ENCODE measurements at places on chromosomes 3 and 15.
A peak's percentile ranks its signal among the peaks of the same experiment; 100 is the strongest.

DNA sequence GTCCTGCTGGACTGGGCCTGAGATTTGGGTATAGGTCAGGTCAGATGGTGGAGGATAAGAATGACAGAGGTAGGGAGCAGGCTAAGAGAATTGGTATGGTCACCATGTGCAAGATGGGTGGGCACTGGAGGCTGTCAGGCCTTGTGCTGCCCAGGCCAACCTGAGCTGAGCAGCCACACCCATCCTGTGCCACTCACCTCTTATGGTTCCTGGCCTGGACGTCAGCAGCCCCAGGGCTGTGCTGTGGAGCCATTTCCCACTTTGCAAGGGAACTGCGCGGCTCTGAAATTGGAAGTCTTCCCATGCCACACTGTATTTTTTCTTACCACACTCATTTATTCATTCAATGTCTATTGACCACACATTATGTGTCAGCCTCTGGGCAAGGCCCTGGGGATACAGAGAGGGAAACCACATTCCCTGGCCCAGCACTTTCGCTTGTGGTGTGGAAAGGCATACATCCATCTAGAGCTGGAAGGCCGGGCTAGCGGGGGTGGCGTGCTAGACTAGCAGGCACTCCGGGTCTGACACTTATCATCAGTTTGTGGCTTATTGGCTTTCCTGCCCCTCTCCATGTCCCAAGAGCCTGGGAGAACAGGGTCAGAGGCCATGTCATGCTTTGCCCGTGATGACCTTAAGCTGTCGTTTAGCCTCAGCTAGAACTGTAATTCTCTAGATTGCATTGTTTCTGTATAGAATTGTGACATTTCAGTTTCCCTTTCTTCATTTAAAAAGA lies 51.1 kb upstream of the POLG start:
- no peak for DNase-seq

GRCh38 chr3:104805508-104805907 lies 561.2 kb upstream of the ALCAM start:
- no peak for DNase-seq

- no peak for DNase-seq
Measured at GRCh38 chr3:57958642-57959422, 49.4 kb upstream of the FLNB start.

DNA sequence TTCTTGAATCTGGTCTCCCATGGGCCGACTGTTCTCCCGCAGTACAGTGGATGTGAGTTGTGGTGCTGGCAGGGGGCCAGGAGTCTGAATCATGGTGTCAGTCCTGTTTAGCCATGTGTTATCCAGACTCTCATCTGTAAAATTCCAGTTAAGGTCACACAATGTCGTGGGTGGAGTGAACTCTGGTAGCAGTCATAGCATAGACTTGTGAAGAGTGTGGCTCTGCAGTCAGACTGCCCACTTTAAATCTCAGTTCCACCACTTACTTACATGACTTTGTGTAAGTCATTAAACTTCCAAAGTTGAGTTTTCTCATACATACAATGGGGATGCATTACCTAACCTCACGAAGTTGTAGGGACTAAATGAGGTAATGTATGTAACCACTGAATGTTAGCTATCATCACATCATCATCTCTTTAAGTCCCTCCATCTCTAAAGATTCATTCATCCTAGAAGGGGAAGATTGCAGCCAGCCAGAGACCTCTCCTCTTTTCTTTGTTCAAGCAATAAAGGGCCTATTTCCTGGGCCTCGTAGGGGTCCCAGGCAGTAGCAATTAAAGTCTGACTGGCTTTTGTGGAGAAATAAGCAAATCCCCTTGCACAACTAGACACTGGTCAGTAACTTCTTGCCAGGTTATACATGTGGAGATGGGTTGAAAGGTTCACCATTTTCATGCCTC lies 93.9 kb downstream of the PCCB start:
- DNase-seq: peak; percentile 94

GRCh38 chr3:59286791-59287531 lies 237.1 kb upstream of the CFAP20DC start:
- peak; percentile 14 for DNase-seq

DNA sequence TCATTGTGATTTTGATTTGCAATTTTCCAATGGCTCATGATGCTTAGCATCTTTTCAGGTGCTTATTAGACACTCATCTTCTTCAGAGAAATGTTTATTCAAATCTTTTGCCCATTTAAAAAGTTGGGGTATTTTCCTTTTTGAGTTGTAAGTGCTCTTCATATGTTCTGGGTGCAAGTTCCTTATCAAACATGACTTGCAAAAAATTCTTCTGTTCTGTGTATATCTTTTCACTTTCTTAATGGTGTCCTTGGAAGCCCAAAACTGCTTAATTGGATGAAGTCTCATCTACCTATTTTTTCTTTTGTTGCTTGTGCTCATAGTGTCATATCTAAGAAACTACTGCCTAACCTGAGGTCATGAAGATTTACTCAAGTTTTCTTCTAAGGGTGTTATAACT lies 332.8 kb downstream of the PLCL2 start:
- no peak for DNase-seq

DNA sequence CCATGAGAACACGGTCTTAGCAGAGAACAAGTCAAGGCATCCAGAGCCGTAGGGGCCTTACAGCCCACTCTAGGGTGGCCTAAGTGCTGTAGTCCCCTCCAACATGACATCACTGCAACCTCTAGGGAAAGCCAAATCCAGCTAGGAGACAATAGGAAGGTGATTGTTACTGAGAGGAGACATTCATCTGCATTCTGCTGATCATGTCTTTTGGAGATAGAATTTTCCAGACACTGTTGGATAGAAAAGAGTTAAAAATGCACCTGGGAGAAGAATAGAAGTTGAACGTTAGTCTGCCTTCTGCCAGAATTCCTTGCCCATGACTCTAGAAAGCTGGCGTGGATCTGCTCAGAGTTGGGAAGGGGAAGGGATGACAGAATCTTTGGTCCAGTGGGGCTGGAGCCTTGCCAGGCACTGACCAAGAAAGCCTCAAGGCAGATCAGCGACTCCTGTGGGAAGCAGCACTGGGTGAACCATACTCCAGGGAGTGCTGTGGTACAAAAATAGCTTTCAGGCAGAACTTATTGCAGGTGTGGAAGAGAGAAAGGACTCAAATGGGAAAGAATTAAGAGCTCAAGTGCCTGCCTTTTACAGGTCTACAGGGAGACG lies 44.8 kb upstream of the RAF1 start:
- DNase-seq: peak; percentile 85

- peak; percentile 75 for DNase-seq
Measured at GRCh38 chr3:39260957-39261356, 18.9 kb downstream of the CX3CR1 start.

- no peak for DNase-seq
Measured at GRCh38 chr3:39013289-39013688, 38.5 kb downstream of the SCN11A start.

DNA sequence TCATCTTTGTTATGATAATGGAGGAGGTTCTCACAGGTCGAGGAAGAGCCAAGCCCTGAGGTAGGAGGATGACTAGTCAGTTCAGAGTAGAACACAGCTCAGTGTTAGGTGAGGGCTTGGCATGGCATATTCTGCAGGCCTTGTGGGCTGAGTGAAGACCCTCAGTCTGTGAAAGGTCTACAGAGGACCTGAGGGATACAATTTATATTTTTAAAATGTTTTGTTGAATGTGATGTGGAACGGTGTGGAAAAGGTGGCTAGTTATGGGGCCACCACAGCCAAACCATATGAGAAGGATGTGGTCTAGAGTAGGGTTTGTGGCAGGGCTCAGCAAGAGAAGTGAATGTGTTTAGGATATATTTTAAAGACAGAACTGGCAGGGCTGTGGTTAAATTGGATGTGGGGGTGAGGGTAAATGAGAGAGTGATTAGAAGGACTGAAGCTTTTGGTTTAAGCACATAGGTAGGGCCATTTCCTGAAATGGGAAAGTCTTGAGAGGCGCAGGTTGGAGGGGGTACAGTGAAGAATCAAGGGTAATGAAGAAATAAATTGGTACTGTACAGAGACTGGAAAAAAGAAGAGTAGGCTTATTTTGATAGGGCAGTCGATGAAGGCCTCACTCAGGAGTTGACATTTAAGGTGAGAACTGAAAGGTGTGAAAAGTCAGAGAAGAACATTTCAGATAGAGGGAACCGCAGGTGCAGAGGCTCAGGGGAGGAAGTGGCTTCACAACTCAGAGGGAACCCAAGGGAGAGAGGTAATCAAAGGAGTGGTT lies 60.5 kb downstream of the SPTSSB start:
- no peak for DNase-seq

- DNase-seq: no peak
Measured at GRCh38 chr3:46284981-46285683, 42.9 kb downstream of the CCR3 start.

DNA sequence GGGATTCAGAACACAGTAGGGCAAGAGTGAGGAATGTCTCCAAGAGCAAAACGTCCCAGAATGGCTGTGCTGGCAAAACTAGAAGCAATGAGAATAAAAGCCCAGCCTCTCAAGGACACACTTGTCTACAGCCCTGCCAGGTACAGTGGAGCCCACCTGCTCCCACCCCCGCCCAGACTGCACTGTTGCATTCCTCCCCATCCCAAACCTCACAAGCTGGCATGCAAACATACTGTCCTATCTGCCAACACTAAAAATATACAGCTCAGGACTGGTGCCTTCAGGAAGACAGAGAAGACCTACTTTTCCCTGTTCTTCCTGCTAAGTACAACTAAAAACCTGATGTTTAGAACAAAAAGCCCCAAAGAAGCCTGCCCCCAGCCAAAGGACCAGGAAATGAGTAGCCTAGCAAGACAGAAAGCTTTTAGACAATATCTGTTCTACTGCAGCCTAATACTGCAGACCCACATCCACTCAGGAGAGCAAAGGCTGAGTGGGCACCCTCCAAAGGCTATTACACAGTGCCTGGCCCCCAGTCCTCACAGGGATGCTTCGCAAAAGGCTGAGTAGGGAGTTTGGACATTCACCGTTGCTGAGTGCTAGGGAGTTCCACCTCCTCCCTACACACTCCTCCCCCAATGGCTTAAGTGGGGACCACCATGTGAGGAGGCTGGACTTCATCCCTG lies 13.5 kb downstream of the OCA2 start:
- DNase-seq: no peak

- DNase-seq: no peak
Measured at GRCh38 chr15:29613951-29614382, 208.3 kb downstream of the TJP1 start.

- DNase-seq: no peak
Measured at GRCh38 chr15:29864501-29864900, 42.2 kb upstream of the TJP1 start.

DNA sequence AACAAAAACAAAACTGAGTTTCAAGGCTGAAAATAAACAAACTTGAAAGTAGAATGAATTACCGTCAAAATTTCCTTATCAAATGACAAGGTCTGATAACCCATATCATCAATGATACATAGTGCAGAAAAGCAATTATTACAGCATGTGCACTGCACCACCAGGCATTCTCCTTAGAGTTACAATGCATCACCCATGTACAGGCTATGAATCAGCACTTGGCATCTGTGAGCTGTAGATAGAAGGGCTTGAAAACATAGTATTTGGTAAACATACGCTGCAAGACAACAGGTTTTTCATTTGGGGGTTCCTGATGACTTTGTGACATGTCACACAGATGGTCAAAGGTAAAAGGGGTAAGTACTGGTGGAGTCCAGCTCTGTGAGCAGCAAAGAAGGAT lies 265.1 kb downstream of the CTNNB1 start:
- peak; percentile 31 for DNase-seq

DNA sequence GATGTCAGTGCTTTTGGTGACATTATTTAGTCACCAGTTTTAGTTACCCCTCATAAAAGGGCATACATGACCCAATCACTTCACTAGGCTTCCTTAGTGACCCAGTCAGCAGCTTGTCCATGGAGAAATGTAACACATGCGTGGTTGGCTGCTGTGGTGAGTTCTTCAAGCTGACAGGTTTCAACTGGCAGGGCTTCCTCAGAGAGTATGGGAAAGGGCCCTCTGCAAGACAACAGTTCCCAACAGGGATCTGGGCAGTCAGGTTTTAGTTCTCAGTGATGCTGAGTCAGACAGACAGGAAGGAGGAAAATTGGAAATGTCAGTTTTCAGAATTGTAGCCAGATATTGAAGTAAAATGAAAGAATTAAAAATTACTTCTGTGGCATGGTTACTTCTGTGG lies 282.5 kb downstream of the TBL1XR1 start:
- DNase-seq: no peak

GRCh38 chr15:69602921-69603320 lies 150.3 kb downstream of the RPLP1 start:
- DNase-seq: no peak

DNA sequence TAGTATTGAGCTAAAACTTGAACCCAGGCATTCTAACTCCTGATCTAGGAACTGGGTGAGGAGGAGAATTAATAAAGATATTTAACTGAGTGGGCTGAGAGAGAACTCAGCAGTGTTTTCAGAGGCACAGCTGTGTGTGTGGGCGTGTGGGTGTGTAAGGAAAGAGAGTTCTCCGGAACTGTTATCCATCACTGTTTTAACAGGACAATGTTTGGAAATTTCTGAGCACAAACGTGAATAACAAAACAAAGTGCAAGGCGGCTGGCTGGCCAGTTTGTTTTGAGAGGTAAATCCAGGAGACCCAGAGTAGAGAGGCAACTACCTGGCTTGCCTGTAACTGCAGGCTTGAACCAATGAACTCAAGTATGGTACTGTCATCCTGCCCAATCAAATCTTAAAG lies 5.0 kb upstream of the PTPN9 start:
- no peak for DNase-seq

DNA sequence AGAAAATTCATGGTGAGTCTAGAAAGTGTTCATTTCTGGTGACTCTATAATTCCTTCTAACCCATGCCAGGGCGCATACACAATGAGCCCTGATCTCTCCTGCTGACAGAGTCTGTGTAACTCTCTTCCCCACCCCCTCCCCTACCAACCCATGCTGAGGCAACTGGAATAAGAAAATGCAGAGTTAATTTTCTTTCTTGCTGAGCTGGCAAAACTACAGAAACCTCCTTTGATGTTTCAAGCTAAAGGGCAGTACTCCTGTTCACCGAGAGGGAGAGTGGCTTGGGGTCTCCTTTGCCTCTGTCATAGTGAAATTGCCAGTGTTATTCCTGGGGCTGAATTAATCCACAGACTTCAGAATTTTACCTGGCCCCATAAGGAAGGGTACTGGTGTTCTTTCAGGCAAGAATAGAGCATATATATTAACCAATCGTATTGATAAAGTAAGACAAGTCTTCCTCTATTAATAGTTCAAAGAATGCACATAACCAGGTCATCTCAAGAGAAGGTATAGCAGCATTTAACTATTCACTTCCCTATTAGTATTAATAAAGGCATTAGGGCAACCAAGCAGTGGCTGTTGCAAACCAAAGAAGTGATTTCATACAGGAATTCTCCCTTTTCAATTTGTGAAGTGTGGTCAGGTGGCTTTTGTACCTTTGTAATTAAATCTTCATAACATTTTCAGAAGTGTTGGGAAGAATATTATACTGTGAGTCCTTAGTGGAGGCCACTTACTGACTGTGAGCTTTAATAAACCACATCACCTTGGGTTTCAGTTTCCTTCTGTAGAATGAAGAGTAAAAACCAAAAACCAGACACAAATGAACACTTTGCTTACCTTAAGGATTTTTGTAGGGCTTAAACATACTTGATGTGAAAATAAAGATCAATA lies 4.1 kb downstream of the GAP43 start:
- DNase-seq: no peak

- DNase-seq: no peak
Measured at GRCh38 chr3:69451594-69451993, 65.7 kb upstream of the FRMD4B start.

GRCh38 chr3:13199006-13199776 lies 126.0 kb upstream of the IQSEC1 start:
- DNase-seq: no peak

- peak; percentile 70 for DNase-seq
Measured at GRCh38 chr3:191238321-191238817, 39.3 kb downstream of the OSTN start.

GRCh38 chr3:134161898-134162615 lies 88.6 kb downstream of the RYK start:
- no peak for DNase-seq

- DNase-seq: no peak
Measured at GRCh38 chr3:13125092-13126015, 52.1 kb upstream of the IQSEC1 start.

Data from adipocyte (in vitro differentiated cells).